ENCODE measurements at places on chromosomes 2 and 18.

DNA sequence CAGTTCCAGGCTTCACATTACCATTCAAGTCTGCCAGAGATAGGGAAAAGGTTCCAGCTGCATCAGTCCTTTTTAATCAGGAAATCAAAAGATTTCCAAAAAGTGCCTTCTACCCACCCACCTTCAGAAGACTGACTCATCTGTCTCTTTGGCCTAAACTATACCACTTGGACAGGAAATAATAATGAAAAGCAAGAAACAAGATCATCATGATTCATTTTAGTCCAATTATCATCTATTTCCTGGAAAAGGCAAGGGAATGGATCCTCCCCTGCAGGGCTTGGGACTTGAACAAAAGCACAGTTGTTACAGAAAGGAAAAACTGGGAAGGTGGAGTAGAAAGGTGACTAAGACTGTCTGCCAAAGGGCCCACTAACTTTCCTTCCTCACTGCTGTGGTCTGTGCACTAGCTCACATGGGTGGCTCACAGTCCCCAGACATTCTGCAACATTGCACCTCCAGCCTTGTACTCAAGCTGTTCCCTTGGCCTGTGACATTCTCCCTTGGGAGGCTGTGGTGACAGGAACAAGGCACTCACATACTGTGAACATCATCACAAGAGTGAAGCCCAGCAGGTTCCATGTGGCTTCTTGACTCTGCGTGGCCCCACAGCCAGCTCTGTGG lies 75.3 kb downstream of the VSNL1 start:
- DNase-seq, result no peak

DNA sequence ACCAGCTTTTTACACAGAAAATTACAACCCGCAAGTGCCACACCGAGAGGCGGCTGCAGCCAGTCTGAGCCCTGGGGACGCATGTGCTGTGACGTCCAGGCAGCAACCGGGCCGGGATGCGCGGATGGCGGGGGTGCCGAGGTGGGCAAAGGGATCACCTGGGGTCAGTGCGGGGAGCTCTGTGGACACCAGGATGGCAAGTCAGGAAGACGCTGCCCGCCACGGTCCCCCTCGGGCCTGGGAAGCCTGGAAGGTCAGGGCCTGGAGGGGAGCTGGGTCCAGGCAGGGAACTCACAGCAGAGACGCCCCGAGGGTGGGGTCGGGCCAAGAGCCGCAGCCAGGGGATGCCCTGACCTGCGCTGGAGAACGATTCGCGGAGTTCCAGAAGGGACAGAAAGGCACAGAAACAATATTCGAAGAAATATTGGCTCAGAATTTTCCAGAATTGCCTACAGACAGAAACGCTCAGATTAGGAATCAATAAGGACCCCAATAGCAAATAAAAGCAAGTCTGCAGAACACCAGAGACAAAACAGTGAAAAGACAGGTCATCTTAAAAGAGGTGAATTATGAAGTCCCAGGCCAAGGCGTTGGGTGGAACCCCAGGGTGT lies 11.7 kb upstream of the KIF1A start:
- no peak for DNase-seq

DNA sequence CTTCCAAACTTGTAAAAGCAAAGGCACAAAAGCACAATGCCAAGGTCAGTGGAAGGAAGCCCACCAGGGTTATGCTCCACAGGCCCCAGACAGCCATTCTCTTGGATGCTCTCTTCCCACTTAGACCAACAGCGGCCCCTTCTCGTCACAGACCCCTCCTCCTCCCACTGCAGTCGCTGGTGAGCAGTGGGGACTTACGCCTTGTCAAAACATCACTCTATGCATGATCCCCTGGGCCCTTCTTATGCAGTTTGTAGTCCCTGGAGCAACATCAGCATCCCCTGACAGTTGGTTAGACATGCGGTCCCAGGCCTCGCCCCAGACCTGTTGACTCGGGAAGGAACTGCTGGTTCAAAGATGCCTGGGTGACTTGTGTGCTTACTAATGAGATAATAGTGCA lies 376.0 kb upstream of the KLHL29 start:
- DNase-seq, result no peak

GRCh38 chr18:7855028-7855427 lies 287.9 kb downstream of the PTPRM start:
- DNase-seq, result peak; percentile 84

DNA sequence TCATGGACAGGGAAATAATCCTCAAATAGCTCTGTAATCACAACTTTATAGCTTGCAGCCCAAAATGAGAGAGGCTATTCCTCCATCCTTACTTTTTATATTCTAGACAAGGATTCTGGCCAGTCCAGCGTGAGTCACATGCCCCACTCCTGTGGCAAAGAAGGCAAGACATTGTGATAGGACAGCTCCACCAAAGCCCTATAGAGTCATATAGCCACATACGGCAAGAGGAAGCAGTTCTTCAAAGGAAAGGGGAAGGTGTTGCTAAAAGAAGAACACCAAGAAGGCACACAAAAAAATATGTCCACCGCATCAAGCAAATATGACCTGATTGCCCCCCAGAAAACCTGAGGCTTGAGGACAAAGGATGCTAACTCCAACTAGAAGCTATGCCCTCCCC lies 3.4 kb upstream of the GFPT1 start:
- no peak for DNase-seq

- no peak for DNase-seq
These were observed 2.6 kb downstream of the NLRC4 start for GRCh38 chr2:32262105-32262504.

GRCh38 chr2:105238664-105239240 lies 2.8 kb upstream of the GPR45 start:
- DNase-seq, result no peak

DNA sequence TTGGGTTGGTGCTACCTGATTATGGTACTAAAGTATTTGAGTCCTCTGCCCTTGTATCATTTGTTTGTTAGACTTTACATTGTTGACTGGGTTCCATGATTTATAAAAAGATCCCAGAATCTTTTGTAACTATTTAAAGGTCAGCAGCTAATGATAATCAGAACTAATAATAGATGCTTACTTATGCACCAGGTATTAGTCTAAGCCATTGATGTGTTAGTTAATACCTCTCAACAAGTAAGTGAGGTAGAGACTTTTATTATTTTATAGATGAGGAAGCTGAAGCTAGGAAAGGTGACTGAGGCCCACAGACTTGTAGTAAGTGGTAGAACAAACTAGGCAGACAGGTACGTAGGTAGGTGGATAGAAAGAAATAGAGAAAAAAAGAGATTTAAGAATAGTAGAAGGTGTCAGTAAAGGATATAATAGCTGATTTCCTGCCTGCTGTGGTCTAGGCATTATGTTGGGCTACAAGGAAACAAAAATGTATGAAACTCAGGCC lies 68.1 kb downstream of the CRIM1 start:
- no peak for DNase-seq

GRCh38 chr18:9417073-9417851 lies 58.1 kb upstream of the RALBP1 start:
- no peak for DNase-seq

DNA sequence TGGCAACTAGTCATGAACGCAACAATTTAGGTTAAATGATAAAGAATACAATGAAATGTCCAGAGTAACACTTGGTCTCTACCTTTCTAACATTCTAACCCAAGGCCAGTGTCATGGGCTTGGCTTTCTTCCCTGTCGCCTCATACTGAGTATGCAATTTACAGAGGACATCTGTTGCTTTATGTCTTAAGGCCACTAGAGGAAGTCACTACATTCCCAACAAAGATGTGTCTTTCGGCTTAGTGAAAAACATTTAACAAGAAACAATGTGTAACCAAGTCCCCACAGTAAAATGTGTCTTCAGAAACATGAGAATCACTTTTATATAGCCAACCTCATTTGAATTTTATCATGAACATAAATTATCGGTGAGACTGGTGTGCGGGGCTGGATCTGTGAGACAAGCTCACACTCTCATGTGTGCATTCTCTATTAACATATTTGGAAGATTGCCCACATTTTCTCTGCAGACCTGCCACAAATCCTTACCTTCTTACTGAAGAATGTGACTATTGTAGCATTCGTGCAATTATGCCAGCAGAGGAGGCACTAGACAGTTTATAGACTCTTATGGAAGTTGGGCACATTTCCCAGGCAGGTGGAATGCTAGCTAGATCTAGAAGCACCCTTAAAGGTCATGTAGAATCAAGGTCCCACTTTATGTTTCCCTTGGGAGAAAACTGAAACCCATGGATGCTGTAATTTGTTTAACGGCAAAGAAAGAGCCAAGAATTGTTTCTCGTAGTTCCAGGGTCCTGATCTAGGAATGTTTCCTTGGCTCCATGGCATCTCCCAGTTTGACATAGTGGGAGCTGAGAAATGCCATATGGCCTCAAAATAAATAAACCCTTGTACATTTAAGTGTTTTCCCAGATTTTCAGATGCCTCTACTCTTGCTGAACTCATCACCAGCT lies 101.8 kb downstream of the CD226 start:
- DNase-seq, result peak; percentile 78

GRCh38 chr2:172437419-172438341 lies 10.3 kb downstream of the ITGA6 start:
- no peak for DNase-seq

- DNase-seq, result no peak
These were observed 46.8 kb upstream of the GAREM2 start for GRCh38 chr2:26126074-26126473.

GRCh38 chr18:47754311-47755101 lies 176.0 kb downstream of the SMAD2 start:
- peak; percentile 79 for DNase-seq

- DNase-seq, result no peak
These were observed 71.3 kb downstream of the MDH1 start for GRCh38 chr2:63660060-63660459.

Data from DMS53 (cell line).